Testis (tissue), 5 donors: ENCODE measurements at places on chromosomes 1 and 21. TPM values are rescaled to one million over a fixed set of nuclear protein-coding genes. Genes with fewer than 3 reads are reported as not detected.

Gene SYCP1
- 10.5 TPM for polyA plus RNA-seq

Gene SLC45A3
- 4.5 TPM for polyA plus RNA-seq

Gene S100A9
- 36.6 TPM for polyA plus RNA-seq

Gene VASH2
- 18.0 TPM for polyA plus RNA-seq

Gene ITLN2
- 1.5 TPM for polyA plus RNA-seq

Gene HEYL
- 44.7 TPM for polyA plus RNA-seq

Gene KCNT2
- polyA plus RNA-seq: 2.7 TPM

Gene OR10K1
- not detected for polyA plus RNA-seq

Gene CELA2B
- polyA plus RNA-seq: 2.7 TPM
